ENCODE measurements at places on chromosomes 7 and 10. TPM values are rescaled to one million over a fixed set of nuclear protein-coding genes. Genes with fewer than 3 reads are reported as not detected.

Gene SH3PXD2A
- total RNA-seq = 28.0 TPM

Gene ASB4
- not detected for total RNA-seq

Gene HOXA3
- 85.5 TPM for total RNA-seq

Gene CC2D2B
- 0.82 TPM for total RNA-seq

Gene PTF1A
- total RNA-seq = 50.7 TPM

Gene VWDE
- total RNA-seq = 5.8 TPM

Gene TRPV5
- 0.13 TPM for total RNA-seq

Gene KLLN
- total RNA-seq = 0.87 TPM

Gene NME8
- 0.67 TPM for total RNA-seq

Gene ODAD2
- total RNA-seq = 0.78 TPM

Gene LIPJ
- total RNA-seq = not detected

Gene CDK14
- 117 TPM for total RNA-seq

Gene EPHA1
- 56.3 TPM for total RNA-seq

Gene MUC12
- 0.31 TPM for total RNA-seq

Gene OR6B1
- total RNA-seq = not detected

Gene C10orf67
- 0.38 TPM for total RNA-seq

Gene ANKRD30A
- total RNA-seq = not detected

Gene AMPH
- total RNA-seq = 1.9 TPM

Gene WDR86
- 80.6 TPM for total RNA-seq

Gene GHITM
- 99.4 TPM for total RNA-seq

Gene MYL10
- not detected for total RNA-seq

Gene PON3
- not detected for total RNA-seq

Gene DGKB
- 0.74 TPM for total RNA-seq

Gene SPOCK2
- total RNA-seq = 47.7 TPM

Gene KIF11
- 25.9 TPM for total RNA-seq

Gene DRGX
- total RNA-seq = not detected

Gene CPA2
- total RNA-seq = 85.0 TPM

Gene ENTPD7
- 31.2 TPM for total RNA-seq

Gene AKR1E2
- 10.0 TPM for total RNA-seq

Gene THAP5
- total RNA-seq = 21.4 TPM

Gene RARRES2
- total RNA-seq = 20.2 TPM

Gene WDR91
- total RNA-seq = 23.1 TPM

Gene PTPRE
- total RNA-seq = 1.9 TPM

Gene ADAM8
- 16.3 TPM for total RNA-seq

Gene LMTK2
- 32.3 TPM for total RNA-seq

Gene PAPOLB
- 0.07 TPM for total RNA-seq

Gene TUBAL3
- not detected for total RNA-seq

Gene SKIDA1
- total RNA-seq = 15.3 TPM

Gene C10orf143
- 3.6 TPM for total RNA-seq

Gene OR13A1
- 0.38 TPM for total RNA-seq

Gene LIPF
- not detected for total RNA-seq

Gene PRLHR
- 1.5 TPM for total RNA-seq

Gene ZNF503
- total RNA-seq = 33.7 TPM

Gene THSD7A
- total RNA-seq = 4.7 TPM

Gene BEND7
- 47.8 TPM for total RNA-seq
